ENCODE measurements at places on chromosomes 3 and 15. TPM values are rescaled to one million over a fixed set of nuclear protein-coding genes. Genes with fewer than 3 reads are reported as not detected.

A4GNT gene
- total RNA-seq = not detected

- DNase-seq = no peak
These were observed 90.8 kb upstream of the TNFAIP8L3 start for GRCh38 chr15:51185213-51186159.

- no peak for DNase-seq
These were observed 32.8 kb upstream of the C3orf80 start for GRCh38 chr3:160192310-160193029.

GP9 gene
- total RNA-seq = not detected

DNA sequence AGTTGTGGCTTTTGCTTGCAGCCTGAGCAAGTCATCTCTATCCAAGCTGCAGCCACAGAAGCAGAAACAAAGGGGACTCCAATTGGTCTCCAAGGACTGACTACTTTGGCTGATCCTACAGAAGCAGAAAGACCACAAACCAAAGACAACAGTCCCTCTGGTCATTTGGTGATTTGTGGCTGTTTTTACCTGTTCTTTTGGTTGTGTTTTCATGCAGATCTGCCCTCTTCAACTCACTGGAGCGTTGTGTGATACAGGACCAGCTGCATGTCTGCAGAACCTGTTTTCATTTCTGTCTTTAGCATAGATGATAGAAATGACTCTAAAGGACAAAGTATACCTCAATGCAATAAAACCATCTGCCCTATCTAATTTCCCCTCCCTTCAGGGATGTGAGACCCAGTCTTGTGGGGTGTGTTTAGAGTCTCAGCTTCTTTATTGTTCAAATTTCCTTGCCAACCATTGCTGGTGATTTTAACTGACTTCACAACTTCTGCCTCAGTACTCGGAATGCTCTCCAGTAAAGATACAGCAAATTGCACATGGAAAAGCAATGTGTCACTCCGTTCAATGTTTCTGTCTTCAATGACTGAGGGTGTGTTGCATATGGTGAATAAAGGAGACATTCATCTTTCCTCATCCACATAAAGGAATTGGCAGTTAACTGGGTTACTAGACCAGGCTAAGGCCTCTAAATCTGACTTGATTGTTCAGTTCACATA lies 48.9 kb upstream of the SLC7A14 start:
- DNase-seq = no peak

- no peak for DNase-seq
These were observed 678 bp downstream of the SEMA7A start for GRCh38 chr15:74432968-74433591.

- DNase-seq = no peak
These were observed 46.9 kb downstream of the PIK3R4 start for GRCh38 chr3:130699765-130700164.

DNA sequence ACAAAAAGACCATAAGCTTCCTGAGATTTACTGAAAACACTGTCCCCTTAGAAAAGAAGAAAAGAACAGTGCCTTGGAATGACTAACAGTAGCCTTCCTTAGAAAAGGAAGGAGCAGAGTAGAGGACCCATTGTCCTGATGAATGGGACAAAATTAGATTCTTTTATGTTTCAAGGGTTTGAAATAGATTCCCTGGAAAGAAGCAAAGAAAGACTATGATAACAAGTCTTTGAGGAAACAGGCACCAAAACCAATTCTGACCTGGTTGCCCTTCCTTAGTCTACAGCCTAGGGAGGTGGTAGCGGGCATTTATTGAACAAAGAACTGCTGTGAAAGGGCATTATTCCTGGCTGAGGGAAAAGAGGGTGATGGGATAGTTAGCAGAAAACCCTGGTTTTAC lies 1024.8 kb downstream of the TBL1XR1 start:
- DNase-seq = no peak

GRCh38 chr3:126665959-126666657 lies 11.2 kb upstream of the TXNRD3 start:
- no peak for DNase-seq

GRCh38 chr3:43379343-43379742 lies 93.0 kb downstream of the SNRK start:
- no peak for DNase-seq

DNA sequence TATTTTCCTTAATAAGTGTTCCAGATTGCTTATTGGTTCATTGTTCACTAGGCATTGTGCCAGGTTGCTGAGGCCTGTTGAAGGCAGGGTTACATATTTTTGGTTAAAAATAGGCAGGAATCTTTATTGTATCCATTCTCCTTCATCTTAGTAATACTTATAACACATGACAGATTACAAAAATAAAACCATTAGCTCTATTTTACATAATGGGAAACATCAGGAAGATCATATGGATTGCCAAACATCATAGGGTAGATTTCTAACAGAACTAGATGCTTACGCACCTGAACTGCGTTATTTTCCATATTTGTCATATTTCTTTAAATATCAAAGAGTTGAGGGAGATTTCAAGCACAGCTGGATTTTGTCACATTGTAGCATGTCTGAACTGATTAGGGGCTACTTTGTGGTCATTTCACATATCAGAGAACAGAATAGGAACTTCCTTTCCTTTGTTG lies 462.9 kb upstream of the SGO1 start:
- no peak for DNase-seq

DNA sequence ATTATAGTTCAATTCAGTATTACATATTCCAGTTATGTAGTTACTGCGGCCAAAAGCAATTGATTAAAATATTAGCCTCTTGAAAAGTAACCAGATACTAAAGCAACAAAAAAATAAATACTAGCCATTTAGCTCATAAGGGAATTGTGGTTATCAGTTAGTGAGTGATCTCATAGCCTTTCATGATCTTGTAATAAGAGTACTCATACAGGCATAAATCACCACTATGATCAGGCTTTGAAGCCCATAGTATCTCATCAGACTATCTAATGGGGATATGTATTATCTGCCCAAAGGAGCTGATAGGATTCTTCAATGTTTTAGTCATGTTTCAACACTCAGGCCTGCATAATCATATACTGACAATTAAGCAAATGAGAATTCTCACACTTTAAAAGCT lies 184.1 kb upstream of the CCDC54 start:
- no peak for DNase-seq

DNA sequence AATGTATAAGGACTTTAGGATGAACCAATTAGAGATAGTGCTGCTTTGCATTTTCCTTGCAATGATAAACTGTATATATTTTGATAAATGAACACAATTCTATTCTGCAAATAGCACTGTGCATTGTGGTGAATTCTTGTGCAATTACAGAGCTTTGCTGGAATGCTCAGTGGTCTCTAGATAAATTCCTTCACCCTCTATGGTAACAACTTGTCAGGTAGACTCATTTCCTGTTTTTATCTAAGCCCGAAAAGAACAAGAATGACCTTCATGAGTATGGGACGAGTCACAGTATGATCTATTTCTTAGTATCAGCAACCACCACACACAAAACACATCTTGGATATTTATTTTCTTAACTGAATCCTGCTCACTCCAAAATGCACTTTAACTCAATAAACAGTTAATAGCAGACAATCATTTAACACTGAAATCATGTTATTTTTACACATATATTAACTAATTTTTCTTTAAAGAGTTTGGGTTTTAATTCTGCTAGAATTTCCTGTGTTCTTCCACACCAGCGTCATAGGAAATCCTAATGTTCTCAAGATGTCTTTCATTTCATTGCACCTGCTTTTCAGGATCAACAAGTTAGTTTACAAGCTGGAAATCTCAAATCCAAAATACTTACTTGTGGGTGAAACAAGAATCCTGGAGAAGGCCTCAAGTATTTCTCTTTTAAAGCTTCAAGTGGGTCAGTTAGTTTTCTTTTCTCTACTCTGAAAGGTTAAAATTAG lies 551.2 kb downstream of the MECOM start:
- no peak for DNase-seq

SCN11A gene
- total RNA-seq = 0.14 TPM

GRCh38 chr3:37223141-37223558 lies 48.8 kb upstream of the LRRFIP2 start:
- DNase-seq = no peak

FAM43A gene
- 11.6 TPM for total RNA-seq

DNA sequence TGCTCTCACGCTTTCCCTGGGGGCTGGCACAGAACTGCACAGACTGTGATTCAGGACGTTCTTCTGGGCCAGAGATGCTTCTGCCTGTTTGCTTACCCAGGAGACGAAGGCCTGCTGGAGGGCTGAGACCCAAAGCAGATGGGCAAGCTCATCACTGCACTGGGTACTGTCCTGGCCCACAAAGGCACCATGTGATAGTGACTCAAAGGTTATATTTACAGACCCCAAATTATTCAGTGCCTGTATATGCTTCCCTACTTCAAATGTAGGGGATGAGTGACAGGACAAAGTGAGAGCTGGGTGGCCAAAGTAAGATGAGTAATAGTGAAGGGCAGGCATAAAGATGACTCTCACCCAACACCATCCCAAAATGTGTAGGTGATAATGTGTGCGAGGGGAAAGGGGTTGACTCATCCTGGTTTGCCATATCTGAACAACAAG lies 127.4 kb downstream of the WDR76 start:
- DNase-seq = no peak

DNA sequence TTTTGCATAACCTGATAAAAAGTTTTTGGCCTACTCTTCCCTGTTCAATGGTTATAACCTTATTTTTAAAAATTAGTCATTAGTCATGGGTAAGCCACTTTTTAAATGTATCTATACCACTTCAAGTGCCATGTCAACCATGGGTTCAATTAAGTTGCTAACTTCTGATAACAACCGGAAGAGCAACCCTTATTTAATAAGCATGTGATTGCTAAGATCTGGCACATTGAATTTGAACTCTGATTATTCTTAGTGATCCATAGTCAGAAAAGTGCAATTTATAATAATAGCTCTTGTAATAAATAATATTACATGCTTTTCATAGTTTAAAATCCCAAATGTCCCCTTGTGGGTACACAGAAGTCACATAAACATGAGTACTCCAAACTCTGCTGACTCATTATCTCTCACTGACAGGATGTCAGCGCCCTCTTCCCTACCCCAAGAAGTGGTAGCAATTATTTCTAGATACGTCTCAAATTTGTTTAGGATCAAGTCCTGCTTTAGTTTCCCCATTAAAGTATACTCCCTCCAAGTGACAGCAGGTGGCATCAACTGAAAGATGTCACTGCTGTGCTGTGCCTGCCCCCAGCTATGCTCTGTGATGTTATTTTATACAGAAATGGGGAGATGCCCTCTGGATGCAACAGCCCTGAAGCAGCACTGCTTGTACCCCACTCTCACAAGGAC lies 18.6 kb downstream of the SAMD7 start:
- DNase-seq = no peak

DNA sequence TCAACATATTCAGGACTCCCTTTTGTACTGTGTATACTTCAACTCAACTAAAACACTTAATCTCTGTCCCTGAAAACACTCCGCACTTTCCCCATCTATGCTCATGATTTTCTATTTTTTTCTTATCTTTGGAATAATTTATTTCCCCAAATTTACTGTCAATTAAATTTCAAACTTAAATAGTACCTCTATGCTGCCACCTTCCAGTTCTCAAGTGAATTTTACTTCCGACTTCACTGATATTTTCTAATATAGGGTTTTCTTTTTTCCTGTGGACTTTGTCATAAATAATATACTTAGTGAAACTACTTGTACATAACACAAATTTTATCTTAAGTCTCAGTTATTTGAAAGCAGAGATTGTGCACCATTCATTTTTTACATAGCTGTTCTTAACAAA lies 1303.3 kb downstream of the OTOL1 start:
- no peak for DNase-seq

- no peak for DNase-seq
These were observed 6.4 kb upstream of the ANKRD63 start for GRCh38 chr15:40289140-40289775.
